ENCODE measurements at places on chromosomes 1 and 21.

DNA sequence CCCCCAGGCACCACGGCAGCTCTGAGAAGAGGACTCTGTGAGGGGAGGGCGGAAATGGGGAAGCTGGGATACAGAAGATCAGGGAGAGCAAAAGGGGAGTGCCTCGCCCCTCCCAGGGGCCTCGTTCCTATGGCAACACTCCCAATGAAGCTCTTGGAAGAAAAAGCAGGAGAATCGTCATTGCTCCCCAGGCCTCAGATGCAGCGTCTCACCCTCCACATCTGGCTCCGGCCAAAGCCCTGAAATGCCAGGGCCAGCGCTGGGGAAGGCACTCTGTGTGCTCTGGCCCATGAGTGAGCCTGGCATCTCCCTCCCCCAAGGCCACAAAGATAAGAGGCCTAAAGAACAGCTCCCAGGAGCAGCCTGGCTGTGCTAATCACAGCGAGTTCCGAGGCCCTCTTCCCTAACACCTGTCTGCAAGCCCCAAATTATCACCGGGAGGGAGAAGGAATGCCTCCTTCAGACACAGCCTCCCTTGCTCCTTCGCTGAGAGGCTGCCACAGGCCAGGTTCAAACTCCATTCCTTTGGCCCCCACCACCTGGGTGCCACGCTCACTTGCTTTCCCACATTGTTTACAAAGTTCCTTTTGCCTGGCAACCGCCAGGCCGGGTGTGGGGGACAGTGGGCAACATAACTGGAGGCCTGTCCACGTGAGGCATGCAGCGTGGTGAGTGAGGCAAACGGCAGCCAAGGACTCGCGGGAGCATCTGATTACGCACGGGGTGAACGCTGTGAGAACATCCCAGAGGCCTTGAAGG lies 27.8 kb downstream of the ECE1 start:
- DNase-seq: peak; percentile 82

GRCh38 chr1:218164111-218164929 lies 120.8 kb upstream of the RRP15 start:
- DNase-seq: peak; percentile 7

DNA sequence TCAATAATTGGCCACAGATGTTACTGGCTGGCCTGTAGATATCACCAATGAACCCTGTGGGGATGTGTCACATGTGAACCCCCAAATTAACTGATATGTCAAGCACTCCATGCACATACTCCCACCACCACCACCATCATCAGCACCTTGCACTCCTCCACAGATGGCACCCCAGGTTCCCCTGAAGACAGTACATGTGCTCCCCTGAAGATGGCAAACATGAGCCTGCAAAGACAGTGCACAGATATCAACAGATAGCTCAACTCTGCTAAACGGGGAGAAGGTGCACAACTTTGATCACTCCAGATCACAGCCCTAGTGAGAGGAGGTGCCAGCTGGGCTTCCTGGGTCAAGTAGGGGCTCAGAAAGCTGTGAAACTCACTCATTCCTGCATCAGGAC lies 74.4 kb downstream of the CLCA4 start:
- DNase-seq: no peak

DNA sequence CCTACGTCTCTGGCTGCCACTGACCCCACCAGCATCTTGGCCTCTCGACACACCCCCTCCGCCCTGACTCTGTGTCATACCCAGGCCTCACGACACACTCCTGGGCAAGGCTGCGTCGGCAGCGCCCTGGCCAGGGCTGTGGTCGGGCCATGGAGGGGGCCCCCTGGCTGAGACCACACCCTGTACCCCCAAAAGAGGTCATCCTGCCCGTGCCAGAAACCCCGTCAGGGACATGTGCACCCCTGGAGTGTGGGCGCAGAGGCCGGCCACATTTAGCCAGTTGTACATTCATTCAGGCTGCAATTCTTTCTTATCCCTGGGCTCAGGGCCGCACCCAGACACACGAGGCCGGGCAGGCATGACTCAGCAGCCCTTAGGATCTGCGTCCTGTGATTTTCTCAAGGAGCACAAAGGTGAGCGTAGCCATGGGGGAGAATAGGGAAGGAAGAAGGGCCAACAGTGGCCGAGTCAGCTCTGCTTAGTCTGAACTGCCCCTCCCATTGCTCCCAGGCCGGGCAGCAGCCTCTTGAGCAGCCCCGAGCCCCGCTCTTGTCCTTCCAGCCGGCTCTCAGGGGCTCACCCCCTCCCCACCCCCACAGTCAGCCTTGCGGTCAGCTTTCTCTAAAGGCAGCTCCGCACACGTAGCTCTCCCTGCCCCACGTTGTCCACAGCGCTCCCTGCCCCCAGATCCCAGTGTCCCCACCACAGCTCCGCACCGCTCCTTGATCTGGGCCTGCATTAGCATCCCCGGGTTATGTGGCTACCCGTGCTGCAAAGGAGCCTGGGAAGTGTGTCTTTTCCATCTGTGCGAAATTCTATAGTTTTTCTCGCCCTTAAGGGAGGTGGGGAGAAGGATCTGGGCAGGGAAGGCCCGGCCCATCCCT lies 7.9 kb downstream of the CSTB start:
- DNase-seq: peak; percentile 90

DNA sequence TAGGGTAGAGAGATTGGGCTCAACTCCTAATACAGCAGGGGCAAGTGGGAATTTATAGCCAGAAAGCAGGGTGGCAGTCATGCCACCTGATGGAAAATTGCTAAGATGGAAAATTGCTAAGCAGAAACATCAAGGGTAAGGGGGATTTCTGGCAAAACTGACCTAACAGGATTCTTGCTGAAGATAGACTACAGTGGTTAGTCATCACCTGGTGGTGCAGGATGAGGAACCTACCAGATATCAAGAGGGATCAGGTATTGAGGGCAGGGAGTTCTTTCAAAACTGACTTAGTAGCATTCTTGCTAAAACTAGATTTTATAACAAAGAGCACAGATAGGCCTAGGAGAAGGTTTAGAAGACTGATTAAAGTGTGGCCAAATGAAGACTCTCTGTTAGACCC lies 292.9 kb downstream of the PLPP3 start:
- DNase-seq: no peak

DNA sequence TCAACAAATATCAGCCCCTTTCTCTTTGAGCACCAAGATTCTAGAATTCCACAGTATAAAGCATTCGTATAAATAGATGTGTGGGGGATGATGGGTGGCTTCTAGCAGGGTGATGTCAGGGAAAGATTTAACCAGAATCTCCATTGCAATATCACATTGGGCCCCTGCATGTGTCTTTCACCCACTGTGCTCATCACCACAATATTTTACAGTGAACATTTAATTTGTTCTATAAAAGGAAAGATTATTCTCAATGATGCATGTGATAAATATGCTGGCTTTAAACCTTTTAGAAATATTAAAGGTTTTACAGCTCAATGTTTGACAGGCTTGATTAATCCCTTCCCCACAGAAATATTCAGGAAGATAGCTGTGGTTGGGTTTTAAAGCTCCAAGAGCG lies 457.8 kb upstream of the DAB1 start:
- DNase-seq: no peak

GRCh38 chr1:229507502-229507901 lies 639 bp downstream of the NUP133 start:
- no peak for DNase-seq

DNA sequence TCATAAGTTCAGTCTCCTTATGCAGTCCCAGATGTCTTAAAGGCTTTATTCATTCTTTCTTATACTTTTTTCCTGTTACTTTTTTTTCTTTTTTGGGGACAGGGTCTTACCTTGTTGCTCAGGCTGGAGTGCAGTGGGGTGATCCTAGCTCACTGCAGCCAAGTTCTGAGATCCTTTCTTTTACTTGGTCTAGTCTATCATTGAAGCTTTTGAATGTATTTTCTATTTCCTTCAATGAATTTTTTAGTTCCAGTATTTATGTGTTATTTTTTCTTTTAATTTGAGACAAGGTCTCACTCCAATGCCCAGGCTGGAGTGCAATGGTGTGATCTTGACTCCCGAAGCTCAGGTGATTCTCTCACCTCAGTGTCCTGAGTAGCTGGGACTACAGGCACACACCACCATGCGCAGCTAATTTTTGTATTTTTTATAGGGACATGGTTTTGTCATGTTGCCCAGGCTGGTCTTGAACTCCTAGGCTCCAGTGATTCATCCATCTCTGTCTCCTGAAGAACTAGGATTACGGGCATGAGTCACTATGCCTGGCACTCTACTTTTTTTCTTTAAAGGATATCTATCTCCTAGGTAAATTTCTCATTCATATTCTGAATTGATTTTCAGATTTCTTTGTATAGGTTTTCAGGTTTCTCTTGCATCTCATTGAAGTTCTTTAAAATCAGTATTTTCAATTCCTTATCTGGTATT lies 26.1 kb upstream of the GTF2B start:
- no peak for DNase-seq

DNA sequence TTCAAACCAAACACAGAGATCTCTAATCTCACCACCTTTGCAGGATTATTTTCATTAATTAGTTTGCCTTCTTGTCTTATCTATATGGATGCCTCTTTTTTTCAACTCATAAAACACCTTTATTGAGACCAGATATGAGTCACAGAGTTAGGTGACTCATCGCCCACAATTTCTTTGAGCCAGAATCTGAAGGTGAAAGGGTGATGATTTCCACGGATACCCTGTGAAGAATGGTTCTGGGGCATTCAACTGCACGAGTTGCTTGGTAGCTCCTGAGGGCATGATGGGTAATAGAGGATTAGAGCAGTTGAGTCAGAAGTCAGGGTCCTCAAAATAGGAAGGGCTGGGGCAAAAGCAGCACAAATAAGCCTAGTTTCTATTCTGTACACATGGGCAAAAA lies 128.2 kb downstream of the TBX19 start:
- peak; percentile 86 for DNase-seq

- DNase-seq: no peak
Measured at GRCh38 chr1:225750875-225751824, 26.5 kb upstream of the SRP9 start.

Data from kidney tubule cell (primary cell).